ENCODE measurements at places on chromosomes 3 and 15. TPM values are rescaled to one million over a fixed set of nuclear protein-coding genes. Genes with fewer than 3 reads are reported as not detected.

- DNase-seq: no peak
Measured at GRCh38 chr15:70505936-70506912, 257.1 kb downstream of the UACA start.

DNA sequence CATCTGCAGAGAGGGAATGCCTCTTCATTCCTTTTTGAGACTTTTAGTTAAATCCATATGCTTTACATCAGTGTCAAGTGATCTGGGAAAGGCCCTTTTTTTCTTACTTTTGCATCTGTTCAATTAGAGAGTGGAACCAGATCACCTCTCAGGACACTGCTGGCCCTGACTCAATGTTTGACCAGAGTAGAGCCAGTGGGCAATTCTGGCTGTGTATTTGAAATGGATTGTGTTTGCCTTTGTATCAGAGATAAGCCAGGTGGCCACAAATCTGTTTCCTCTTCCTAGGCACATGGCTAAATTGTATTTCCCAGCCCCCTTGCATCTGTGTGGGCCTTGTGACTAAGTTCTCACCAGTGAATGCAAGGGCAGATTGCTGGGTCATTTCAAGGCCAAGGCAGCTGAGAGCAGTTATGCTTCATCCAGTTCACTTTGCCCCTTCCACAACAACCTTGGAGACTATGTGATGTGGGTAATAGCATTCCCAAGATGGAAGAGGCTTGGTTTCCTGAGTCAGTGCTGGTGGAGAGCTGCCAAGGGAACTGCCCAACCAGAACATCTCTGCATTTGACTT is 75.6 kb upstream of the CACNA2D3 start:
- DNase-seq: no peak

The GOLGA8G gene
- 0.30 TPM for polyA plus RNA-seq

DNA sequence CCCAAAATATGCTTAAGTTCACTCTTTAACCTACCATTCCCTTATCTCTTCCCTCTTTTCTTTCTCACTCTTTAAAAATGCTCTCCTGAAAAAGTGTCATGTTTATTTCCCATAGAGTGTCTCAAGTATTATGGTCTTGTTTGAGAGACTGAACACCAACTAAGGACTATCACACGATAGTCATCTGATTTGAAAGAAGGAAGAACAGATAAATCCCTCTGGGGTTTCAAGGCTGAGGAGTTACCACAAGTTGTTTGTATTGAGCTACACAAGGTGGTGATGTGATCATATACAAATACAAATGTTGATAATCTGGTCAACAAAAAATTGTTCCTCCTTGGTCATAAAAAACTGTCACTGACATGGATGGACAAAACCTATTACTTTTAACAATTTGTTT is 13.8 kb downstream of the MEIS2 start:
- DNase-seq: no peak

- no peak for DNase-seq
Measured at GRCh38 chr3:175857666-175858270, 998.6 kb downstream of the NAALADL2 start.

- DNase-seq: no peak
Measured at GRCh38 chr3:105744202-105744601, 124.6 kb downstream of the CBLB start.

DNA sequence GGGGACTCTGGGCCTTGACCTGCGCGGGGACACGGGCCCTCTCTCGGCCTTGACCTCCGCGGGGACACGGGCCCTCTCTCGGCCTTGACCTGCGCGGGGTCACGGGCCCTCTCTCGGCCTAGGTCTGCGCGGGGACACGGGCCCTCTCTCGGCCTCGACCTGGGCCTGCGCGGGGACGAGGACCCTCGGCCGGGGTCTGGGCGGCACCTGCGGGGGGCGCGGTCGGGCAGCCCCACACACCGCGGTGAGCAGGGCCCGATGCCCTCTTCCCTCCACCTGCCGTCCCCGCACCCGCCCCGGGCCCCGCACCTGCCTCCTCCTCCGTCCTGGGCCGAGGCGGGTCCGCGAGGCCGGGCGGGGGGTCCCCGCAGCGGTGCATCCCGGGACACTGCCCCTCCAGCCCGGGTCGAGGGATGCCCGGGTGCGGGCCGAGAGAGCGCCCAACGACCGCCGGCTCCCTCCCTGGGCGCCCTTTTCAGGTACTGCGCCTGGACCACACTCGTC is 15.6 kb upstream of the CERS3 start:
- no peak for DNase-seq

The LDHAL6B gene
- polyA plus RNA-seq: not detected

DNA sequence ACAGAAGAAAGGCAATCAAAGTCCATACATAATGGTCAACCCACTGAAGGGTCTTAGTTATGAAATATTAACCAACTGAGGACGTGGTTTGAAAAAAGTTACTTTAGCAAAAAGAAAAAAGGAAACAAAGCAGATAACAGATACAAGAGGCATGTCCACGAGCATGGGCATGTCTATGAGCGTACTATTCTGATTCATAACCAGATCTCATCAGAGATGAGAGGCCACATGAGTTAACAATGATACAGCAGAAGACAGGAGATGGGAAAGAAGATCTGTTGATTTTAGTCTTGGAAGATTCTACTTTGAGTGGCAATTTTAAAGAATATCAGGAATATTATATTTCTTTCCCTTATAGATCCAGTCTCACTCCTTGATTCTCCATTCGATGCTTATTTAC is 262.9 kb upstream of the SLITRK3 start:
- DNase-seq: no peak

The ADGRG7 gene
- 0.25 TPM for polyA plus RNA-seq

The ASB14 gene
- 0.48 TPM for polyA plus RNA-seq

The ACKR2 gene
- polyA plus RNA-seq: 1.8 TPM

The CIDEC gene
- not detected for polyA plus RNA-seq

GRCh38 chr3:30632065-30632464 is 25.7 kb downstream of the TGFBR2 start:
- DNase-seq: no peak

- no peak for DNase-seq
Measured at GRCh38 chr3:101903451-101903871, 54.1 kb downstream of the NFKBIZ start.

The SLCO2A1 gene
- polyA plus RNA-seq: 18.5 TPM

GRCh38 chr3:189548053-189548452 is 83.1 kb upstream of the TP63 start:
- DNase-seq: no peak

The TNNC1 gene
- polyA plus RNA-seq: 7.6 TPM

The SLITRK3 gene
- polyA plus RNA-seq: 0.78 TPM

- no peak for DNase-seq
Measured at GRCh38 chr3:196563721-196564225, 4.6 kb downstream of the WDR53 start.

The FAM107A gene
- polyA plus RNA-seq: 7.4 TPM

- no peak for DNase-seq
Measured at GRCh38 chr3:178494386-178494785, 41.9 kb upstream of the KCNMB2 start.

The GOLGA6L9 gene
- 5.3 TPM for polyA plus RNA-seq

GRCh38 chr3:58335652-58335947 is 2.9 kb downstream of the PXK start:
- DNase-seq: no peak

The SRPRB gene
- 50.3 TPM for polyA plus RNA-seq

DNA sequence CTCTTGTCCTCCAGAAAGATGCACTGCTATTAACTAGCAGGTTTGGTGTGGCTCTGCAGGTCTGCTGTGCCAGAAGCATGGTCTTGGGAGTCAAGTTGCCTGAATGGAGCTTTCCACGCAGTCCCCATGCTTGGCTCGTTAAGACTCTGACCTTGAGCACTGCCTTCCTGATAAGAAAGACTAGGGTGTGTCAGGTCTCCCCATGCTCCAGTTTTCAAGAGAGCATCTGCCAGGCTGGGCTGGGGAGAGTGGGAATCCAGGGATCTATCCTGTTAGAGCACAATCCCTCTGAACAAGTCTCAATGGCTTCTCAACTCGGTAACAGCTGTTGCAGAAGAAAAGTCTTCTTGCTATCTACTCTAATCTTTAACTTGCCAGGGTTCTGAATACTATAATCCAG is 98.2 kb downstream of the TJP1 start:
- DNase-seq: no peak

- no peak for DNase-seq
Measured at GRCh38 chr15:39118510-39118909, 462.4 kb upstream of the THBS1 start.

GRCh38 chr3:170054204-170054603 is 16.4 kb downstream of the GPR160 start:
- no peak for DNase-seq

GRCh38 chr3:17302774-17303173 is 418.0 kb downstream of the PLCL2 start:
- no peak for DNase-seq

The TMOD2 gene
- polyA plus RNA-seq: 4.0 TPM

All from left renal cortex interstitium (tissue), 4 donors.